ENCODE measurements at places on chromosomes 7 and 10. TPM values are rescaled to one million over a fixed set of nuclear protein-coding genes. Genes with fewer than 3 reads are reported as not detected.

Gene HOXA5
- total RNA-seq = 30.9 TPM

Gene KIAA1549
- total RNA-seq = 1.3 TPM

Gene FAM131B
- 33.4 TPM for total RNA-seq

DNA sequence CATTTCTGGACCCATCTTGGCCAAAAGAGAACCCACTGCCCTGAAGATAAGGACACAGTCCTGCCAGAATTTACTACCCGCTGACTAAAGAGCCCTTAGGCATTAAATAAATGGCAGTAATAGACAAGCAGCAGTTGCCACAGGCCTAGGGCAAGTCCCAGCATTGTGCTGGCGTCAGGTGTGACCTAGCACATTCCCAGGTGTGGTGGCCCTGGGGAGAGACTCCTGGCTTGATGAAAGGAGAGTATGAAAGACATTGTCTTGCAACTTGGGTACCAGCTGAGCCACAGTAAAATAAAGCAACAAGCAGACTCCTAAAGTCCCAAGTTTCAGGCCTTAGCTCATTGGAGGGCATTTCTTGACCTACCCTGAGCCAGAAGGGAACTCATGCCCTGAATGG, 715.7 kb upstream of the SORCS1 start:
- H3K36me3 ChIP-seq = no peaks in the 10 kb centered on the region
- no peaks in the 10 kb centered on the region for H3K4me1 ChIP-seq
- DNase-seq = no peak
- H3K27me3 ChIP-seq = no peaks in the 10 kb centered on the region

DNA sequence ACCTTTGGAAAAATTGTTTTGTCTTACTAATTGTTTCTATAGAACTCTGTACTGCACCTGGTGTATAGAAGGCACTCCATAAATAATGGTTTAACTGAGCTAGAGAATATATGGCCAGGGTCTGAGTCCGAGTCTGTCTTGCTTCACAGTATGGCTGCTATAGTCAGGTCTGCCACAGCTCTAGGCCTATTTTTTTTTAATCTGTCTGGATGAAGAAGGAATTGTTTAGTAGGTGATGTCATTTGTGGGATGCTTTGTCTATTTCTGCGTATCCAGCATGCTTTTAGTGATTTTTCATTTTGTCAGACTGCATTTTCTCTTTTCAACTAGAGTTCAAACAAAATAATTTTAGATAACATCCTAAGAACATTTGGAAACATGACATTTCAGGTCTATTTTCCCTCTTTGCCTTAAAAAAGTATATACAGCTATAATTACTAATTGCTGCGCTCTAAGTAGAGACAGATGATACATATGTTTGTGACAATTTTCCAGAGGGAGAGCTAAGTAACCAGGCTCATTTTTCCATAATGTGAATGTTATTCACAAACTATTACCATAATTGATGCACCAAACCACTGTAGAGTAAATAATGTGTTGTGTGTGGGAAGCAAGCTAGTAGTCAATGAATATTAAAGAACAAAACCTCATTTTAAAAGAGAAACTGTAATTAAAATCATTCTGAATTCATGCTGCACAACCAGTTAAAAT, 361.7 kb downstream of the AUTS2 start:
- H3K4me1 ChIP-seq = peaks cover 6% of the 10 kb centered on the region
- H3K36me3 ChIP-seq = no peaks in the 10 kb centered on the region
- no peak for DNase-seq
- H3K27ac ChIP-seq = no peak overlapping the region
- H3K4me3 ChIP-seq = no peak overlapping the region
- H3K27me3 ChIP-seq = no peaks in the 10 kb centered on the region

Measured in transverse colon (tissue), 4 donors.